ENCODE measurements at places on chromosomes 12 and 14.
A peak's percentile ranks its signal among the peaks of the same experiment; 100 is the strongest.

DNA sequence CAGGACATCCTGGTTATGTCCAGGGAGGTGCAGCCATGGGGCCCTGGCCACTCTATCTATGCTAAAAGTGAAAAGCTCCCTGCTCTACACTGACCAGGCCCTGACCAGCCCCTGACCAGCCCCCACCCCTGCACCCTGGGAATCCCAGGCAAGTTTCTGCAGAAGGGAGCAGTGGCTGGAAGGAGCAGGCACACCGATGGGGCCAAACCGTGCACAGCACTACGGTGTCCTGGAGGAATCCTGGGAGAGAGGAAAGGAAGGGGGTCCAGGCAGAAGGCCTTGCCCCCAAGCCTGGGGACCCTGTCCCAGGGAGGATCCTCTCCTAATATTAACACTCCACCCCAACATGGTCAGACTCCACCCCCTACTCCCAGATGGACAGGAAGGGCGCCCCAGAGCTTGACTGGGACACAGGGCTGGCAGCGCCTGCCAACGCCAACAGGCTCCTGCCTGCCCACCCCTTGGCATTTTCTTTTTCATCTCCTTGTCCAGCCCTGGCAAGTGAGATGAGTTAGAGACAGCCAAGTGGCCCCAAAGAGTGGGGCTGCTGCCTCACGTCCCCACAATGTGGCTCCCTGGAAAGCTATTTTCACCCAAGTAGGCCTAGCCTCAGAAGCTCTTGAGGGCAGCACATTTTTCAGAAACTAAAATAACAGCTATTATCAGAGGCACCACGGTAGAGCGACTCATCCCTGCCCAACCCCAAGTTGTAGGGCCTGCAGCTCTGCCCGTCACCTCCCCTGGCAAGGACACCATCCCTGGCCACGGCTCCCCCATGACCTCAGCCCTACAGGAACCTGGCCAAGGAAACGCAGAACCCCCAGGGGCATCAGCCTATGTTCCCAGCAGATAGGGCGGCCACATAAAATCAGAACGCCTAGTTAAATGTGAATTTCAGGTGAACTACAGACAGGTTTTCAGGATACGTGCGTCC, 82.6 kb downstream of the SCARB1 start:
- DNase-seq, result no peak

- DNase-seq, result no peak
Measured at GRCh38 chr12:88057994-88058718, 29.0 kb upstream of the C12orf50 start.

DNA sequence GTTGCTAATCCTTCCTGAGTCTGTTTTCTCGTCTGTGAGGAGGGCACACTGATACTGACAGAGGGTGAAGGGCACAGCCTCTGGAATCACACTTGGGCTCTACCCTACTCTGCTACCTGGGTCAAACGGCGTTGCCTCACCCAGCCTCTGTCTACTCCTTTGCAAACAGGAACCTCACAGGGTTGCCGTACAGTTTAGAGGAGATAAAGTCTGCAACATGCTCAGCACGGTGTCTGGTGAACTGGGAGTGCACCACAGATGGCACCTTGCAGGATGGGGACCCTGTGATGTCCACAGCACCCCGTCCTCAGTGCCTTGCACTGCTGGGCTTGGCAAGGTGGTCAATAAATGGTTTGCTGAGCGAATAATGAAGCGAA, 38.3 kb downstream of the TESC start:
- DNase-seq, result no peak

DNA sequence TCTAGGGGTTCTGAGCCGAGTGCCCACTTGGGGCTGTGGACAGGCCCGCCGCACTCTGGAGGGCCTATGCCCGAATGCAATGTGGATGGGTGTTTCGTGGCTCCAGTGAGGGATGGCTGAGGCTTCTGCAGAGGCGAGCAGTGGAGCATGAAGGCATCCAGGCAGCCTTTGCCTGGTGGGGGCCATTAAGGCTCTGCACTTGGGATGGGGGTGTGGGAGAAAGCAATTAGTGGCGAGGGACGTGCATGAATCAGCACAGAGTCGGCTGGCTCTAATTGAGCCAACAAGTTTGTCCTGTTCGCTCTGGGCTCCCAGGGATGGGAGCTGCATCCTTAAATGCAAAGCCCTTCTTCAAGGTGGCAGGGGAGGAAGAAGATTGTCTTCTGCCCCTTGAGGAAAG, 346.9 kb upstream of the FKBP4 start:
- DNase-seq, result no peak

GRCh38 chr12:47732504-47732903, 7.2 kb upstream of the ENDOU start:
- DNase-seq, result no peak

DNA sequence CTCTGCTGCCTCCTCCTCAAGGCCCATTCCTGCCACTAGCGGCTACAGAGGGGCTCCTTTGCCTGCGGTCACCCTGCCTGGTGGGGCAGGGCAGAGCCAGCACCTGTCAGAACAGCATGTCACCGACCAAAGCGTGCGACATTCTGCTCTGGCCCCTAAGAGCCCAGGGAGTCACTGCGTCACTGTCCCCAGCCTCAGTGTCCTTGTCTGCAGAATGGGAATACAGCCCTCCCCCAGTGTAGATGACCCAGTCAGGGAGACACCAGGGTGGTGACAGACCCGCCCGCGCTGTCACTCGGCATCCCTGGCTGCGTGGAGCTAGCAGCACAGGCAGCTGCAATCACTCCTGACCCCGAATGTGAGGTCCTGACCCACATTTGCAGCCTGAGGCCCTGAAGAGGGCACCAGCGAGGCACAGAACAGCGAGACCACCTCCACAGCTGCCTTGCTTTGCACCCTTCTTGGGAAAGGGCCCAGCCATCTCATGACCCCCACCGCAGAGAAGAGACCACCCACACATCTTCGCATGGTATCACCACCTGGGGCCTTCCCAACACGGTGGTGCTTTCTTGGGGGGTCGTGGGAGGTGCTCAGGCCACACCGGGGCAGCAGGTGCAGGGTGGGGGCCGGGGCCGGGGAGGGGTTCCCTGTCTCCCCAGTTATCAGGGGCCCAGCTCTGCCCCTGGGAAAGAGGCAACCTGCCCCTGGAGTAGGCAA, 2.5 kb downstream of the AHNAK2 start:
- peak; percentile 40 for DNase-seq

All from activated naive CD4-positive, alpha-beta T cell treated with anti-CD3 and anti-CD28 coated beads, Interleukin-2, amount 10 ng/mL, durations not matched to agents 7 days and 5 days (primary cell).